ENCODE measurements at places on chromosomes 11 and 22.

DNA sequence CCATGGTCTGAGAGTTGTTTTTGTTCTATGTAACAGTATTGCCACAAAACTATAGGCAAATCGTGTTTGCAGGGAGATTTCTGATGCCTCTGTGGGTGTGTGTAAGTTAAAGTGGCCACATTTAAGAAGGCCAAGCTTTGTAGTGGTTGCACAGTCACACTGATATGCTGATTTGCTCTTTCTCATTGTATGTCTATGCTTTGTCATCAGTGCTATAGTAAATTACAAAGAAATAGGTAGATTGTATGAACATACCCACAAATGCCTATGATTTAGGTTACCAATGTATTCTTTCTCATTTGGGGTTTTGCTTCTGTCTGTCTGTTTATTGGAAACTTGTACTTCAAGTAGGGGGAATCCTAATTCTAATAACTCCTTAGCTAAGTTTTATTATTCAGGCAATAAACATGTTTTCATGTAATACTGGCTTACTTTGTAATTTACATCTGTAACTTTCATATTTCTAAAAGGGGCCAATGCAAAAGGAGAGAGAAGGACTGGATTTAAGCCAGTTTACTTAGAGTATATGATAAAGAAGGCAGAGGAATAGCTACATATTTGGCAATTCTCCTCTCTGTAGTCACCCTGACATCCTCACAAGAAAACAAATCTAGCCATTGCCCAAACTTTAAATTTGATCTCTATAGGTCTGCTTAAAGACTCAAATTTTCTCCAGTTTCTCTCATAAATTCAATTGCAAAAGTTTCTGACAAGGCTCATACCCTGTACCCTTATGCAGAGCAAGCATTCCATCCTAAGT, 2.0 kb downstream of the FIBIN start:
- no peak for DNase-seq

DNA sequence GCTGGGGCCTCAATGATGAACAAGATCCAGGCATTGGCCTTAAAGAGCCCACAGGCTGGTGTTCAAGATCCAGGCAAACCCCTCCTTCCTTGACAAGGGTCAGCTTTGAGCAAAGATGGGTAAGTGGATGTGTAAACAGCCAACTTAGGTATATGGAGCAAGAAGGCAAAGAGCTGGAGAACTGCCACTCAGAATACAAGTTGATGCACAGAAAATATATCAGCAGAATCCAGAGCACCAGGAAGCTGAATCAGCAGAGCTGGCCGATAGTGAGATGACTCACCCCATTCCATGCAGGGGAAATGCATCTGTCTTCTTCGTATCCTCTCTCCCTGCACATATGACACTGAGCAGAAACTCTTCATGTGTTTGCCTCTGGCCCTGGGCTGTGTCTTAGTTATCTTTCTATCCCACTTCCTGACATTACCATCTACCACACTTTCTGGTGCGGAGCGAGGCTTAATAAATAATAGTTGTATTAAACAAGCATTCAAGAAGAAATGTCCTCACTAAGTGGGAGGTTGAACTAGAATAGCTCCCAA, 57.8 kb downstream of the ENDOD1 start:
- no peak for DNase-seq

GRCh38 chr11:128908391-128909246, 17.5 kb downstream of the KCNJ5 start:
- DNase-seq, result no peak

GRCh38 chr11:11818529-11819121, 23.1 kb upstream of the USP47 start:
- no peak for DNase-seq
